ENCODE measurements at places on chromosomes 6 and 20.

DNA sequence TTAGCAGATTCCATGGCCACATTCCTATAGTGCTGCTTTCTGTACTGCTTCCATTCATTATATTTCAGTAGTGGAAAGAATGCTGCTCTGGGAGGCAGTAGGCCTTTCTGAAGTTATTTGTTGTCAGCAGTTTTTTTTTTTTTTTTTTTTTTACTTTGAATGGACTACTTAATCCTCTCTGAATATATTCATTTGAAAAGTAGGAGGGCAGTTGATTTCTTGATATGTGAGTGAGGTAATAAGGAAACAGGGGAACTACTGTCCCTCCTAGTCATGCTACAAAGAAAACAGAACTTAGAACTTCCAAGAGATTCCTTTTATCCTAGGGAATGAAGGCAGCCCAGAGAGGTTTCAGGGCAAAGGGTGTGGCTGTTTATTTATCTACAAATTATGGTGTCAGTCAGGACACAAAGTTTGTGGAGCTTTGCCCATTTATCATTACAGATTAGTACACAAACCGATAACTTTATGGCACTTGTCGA, 155.9 kb downstream of the JARID2 start:
- DNase-seq = no peak

GRCh38 chr20:25259358-25259757, 11.5 kb downstream of the PYGB start:
- no peak for DNase-seq

GRCh38 chr6:105022416-105022815, 65.5 kb downstream of the LIN28B start:
- no peak for DNase-seq

- DNase-seq = peak; percentile 36
Measured at GRCh38 chr20:2178318-2179232, 76.9 kb downstream of the STK35 start.

GRCh38 chr6:161302949-161303348, 29.1 kb upstream of the AGPAT4 start:
- no peak for DNase-seq

DNA sequence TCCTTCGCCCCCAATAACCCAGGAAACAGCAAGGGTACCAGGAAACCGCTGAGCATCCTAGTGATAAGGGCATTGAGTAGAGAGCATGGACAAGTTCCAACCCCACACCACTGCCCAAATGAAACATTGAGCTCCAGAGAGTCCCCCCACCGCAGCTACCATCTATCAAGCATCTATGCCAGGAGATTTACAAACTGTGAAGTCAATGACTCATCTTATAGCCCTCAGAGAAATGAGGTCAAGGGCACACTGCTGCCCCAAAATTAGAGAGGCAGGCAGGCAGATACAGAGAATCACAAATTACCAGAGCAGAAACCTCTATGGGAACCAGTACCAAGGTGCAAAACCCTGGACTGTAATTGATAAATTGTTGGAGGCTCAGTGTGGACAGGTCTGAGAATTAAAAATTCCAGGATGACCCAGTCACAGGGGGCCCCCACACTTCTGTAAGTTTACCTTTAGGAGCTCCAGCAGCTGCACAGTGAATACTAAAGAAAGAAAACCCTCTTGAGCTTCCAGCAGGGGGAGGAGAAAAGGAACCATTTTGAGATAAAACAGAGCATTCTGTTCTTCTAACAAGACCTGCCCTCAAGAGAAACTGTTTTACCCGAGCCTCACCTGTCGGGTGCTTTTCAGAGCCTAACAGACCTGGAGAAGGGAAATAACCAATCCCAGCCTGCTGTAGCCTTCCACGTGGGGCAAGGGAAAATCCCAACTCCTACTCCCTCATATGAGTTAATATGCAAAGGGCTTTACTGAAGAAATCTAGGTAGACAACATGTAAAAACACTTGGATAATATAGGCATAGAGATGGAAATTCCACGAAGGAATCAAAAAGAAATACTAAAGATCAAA, 118.0 kb upstream of the ARID1B start:
- DNase-seq = no peak

GRCh38 chr20:49326026-49326425, 48.2 kb upstream of the ZNFX1 start:
- DNase-seq = no peak

GRCh38 chr6:116035616-116036015, 25.1 kb downstream of the FRK start:
- DNase-seq = no peak

DNA sequence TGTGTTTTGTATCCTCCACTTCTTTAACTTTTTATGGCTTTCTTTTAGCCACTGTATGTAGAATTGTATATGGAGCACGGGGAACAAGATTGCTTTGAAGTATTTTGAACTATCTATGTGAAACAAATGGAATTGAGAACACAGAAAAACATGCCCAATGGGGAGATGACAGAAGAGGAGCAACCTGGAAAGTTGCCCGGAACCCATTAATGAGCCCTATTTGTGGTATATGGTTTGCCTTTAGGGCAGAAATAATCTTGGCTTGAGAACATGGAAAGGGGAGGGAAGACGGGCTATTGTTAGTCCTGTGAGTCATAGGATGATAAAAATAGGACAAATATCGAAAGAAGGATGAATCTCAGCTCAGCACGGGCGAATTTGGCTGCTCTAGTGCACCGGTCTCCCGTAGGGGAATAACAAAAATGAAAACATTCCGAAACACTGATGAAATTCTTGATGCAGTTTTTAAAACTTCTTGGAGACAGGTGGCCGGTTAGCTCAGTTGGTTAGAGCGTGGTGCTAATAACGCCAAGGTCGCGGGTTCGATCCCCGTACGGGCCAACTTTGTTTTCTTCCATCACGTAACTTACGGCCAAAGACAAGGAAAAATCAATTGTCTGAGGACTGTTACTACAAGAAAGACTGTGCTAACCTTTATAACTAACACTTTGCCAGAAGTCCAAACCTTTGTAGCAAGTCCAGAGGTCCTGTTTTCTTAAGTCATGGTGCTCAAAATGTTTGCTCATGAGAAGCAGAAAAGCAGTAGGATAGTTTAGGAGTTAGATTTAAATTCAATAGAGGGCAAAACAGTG, 15.7 kb downstream of the HMGN4 start:
- no peak for DNase-seq

DNA sequence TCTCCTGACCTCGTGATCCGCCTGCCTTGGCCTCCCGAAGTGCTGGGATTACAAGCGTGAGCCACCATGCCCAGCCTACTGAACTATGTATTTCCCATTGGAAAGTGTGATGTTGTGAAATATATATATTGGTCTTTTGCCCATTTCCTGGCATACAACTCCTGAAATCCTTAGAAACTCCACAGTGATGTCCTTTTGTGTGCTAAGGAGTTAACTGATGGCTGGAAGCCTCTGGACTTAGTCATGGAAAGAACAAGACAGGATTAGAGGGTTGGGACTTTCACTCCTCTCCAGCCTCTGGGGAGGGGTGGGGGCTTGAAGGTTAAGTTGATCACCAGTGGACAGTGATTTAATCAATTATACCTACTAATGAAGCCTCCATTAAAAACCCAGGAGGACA, 7.1 kb downstream of the PANK2 start:
- DNase-seq = no peak

GRCh38 chr6:144007478-144008119, 460 bp downstream of the PLAGL1 start:
- DNase-seq = no peak

- DNase-seq = no peak
Measured at GRCh38 chr20:51190783-51191180, 167.9 kb upstream of the KCNG1 start.

DNA sequence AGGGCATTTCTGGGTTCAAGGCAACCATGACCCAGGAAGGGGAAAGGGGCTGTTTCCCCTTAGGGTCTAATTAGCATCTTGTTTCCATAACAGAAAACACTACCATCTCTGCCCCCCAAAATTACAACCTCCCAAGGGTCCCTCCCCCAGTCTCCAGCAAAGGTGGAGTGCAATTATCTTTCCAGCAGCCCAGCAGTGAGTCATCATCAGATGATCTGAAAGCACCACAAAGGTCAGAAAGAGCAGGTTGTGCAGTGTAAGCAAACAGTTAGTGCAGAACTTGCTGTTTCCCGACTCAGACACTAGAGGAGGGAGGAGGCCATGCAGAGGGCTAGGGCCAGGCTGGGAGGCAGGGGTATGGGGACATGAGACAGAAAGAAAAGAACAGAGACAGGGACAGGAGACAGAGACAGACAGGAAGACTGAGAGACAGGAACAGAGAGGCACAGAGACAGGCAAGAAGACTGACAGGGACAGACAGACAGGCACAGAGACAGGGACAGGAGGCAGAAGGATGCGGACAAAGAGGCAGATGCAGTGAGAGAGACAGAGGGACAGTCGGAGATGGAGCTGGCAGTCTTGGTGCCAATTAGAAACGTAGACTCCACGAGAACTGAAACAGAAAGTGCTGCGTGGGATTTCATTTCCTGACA, 62.5 kb downstream of the PYGB start:
- peak; percentile 7 for DNase-seq

- no peak for DNase-seq
Measured at GRCh38 chr20:6705926-6706548, 61.4 kb upstream of the BMP2 start.

DNA sequence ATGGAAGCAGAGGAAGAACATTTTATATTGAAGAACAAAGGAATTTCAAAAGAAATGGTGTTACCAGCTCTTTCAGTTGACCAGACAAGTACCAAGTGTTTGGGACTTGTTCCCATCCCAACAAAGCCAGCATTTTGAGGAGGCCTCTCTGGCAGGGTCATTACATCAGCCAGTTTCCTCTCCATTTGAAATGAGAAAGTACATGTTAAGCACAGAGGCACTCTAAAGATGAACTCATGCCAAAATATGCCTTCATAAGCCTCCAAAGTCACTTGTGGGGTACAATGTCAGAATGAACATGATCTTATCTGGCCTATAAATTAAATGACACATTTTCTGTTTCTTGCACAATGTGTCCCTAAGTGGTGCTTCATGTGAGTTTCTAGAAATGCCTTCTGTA, 223.9 kb downstream of the PRL start:
- no peak for DNase-seq

DNA sequence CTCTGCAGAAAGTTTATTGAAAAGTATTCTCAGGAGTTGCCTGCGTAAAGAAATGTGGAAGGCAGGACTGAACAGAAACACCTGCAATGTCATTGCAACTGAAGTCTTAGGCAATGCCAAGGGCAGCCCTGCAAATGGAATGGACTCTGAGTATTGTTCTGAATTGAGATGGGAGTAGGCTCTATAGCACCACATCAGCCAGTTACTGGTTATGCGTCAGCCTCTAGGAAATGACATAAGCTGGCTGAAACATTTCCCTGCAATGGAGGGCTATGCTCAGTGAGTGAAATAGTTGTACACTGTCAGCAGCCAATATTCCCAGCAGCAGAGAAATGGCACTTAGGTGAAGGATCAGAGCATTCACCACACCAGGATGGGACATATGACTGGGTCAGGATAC, 13.8 kb upstream of the GJE1 start:
- DNase-seq = no peak

DNA sequence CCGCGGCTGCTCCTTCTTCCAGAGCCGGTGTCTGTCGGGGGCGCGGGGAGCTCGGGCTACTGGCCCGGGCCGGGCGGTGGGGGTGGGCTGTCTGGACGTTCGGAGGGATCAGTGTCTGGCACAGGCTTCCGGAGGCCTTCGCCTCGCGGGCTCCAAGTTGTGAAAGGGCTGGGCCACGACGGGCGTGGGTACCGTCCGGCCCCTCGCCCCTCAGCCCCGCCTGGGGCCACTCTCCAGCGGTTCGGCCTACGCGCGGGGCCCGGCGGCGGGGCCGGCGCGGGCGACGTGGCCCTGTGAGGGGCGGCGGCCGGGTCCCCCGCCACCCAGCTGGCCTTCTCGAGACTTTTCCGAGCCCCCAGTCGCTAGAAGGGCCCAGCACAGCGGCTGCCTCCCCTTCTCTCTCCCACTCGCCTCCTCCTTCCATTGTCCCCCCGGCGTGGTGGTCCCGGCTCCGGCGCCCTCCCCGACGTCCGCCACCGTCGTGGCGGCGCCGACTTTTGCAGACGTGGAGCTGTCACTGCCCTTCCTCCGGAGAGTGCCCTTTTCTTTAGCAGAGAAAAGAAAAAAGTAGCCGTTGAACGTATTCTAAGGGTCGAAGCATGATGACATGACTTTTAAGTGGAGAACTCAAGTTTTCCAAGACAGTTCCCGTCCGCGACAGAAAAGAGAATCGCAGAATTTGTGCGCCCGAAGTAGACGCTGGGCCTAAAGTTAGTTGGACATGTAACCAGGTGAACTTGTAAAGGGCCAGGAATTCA, 571 bp downstream of the ITCH start:
- DNase-seq = no peak

- DNase-seq = no peak
Measured at GRCh38 chr6:149925253-149925973, 2.5 kb upstream of the RAET1G start.

GRCh38 chr20:58717278-58718091, 24.9 kb downstream of the NPEPL1 start:
- no peak for DNase-seq

- no peak for DNase-seq
Measured at GRCh38 chr6:147142684-147143245, 61.5 kb upstream of the STXBP5 start.

DNA sequence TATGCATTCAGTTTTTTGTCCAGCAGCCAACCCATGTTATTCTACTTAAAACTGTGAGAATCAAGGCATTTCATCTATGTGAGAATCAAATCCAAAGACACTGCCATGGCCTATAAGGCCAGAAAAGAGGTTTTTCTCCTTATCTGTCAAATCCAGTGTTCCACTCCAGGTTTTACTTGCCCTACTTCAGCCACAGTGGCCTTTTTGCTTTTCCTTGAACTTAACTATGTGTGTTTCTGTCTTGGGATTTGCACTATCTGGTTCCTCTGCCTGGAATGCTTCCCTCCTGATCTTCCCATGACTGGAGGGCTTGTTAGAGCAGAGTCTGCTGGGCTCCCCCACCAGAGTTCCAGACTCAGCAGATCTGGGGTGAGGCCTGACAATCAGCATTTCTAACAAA, 113.1 kb upstream of the DOK5 start:
- no peak for DNase-seq

DNA sequence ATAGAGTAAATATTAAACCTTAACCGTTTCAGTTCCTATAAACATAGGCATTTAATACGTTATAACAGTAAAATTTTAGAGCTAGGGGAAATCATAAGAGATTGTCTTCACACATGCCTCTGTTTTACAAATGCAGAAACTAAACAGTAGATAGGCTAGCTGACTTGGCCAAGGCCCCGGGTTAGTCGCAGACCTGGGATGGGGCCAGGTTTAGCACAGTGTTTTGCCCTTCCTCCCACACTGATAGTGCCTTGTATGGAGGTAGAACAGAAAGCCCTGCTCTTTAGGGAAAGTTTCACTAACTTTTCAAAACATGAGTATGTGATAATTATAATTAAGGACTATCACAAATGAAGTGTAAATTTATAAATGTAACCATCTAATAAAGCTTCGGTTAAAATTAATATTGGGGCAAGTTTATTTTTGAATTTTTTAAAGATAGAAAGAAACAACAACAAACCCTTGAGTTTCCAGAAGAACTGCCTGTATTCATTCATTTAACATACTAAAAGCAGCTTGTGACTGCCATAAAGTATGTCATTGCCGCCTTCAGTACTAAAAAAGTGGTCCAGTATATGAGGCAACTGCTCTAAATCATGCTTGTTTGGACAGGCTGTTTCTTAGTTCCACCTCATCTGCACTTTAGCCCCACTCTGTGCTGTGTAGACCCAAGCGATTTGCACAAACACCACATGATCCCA, 62.5 kb upstream of the LOC128125822 start:
- no peak for DNase-seq

Data from urinary bladder (tissue), 4 donors.